Epithelial cell of prostate (primary cell): ENCODE measurements at places on chromosomes 3 and 15.
A peak's percentile ranks its signal among the peaks of the same experiment; 100 is the strongest.

- DNase-seq, result no peak
Observed at GRCh38 chr3:45711931-45712330, 22.7 kb downstream of the SACM1L start.

DNA sequence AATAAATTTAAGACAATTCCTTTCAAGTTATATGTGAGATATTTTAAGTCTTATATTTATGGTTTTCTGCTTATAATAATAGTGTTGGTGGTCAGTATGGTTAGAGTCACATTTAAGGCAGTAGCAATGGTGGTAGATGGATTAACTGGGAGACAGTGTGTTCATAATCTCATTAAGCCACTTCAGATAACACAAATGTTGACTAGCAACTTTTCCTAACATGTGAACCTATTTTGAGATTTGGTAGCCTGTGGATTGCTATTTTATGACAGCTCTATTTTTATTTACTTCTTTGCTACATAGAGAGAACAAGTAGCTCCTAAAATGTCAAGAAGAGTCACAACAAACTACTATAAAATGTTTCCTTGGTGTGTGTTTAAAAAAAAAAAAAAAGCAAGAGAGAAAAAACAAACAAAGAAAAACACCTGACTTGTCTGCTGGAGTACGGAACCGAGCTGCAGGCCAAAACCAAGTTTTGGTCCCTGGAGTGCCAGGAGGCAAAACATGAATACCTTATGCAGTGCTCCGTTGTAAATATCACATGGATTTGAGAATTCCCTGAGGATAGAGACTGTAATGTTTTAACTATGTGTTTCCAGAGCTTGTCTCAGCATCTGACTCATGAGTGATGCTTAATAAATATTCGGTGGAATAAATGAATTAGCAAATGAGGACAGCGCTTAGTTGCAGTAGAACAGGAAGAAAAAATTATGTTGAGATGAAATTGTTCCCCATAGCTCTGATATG is 457.1 kb upstream of the ROBO2 start:
- no peak for DNase-seq

DNA sequence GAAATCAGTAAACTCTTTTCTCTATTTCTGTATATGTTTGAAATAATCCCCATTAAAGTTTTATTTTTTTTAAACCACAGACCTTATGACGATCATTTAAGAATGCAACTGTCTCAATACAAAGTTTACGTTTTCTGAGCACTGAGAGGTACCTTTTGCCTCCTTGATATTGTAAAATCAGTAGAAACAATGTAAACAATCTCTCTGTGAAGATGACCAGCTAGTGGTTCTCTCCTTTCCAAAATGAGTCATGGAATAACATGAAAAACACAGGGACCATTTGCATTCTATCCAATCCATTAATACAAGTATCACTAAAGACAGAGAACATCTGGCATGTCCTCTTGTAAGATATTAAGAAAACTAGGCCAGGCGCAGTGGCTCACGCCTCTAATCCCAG is 48.8 kb downstream of the RAD18 start:
- no peak for DNase-seq

GRCh38 chr15:59876140-59876539 is 128.0 kb upstream of the FOXB1 start:
- no peak for DNase-seq

GRCh38 chr3:98741121-98741716 is 21.9 kb upstream of the ST3GAL6 start:
- DNase-seq, result no peak

DNA sequence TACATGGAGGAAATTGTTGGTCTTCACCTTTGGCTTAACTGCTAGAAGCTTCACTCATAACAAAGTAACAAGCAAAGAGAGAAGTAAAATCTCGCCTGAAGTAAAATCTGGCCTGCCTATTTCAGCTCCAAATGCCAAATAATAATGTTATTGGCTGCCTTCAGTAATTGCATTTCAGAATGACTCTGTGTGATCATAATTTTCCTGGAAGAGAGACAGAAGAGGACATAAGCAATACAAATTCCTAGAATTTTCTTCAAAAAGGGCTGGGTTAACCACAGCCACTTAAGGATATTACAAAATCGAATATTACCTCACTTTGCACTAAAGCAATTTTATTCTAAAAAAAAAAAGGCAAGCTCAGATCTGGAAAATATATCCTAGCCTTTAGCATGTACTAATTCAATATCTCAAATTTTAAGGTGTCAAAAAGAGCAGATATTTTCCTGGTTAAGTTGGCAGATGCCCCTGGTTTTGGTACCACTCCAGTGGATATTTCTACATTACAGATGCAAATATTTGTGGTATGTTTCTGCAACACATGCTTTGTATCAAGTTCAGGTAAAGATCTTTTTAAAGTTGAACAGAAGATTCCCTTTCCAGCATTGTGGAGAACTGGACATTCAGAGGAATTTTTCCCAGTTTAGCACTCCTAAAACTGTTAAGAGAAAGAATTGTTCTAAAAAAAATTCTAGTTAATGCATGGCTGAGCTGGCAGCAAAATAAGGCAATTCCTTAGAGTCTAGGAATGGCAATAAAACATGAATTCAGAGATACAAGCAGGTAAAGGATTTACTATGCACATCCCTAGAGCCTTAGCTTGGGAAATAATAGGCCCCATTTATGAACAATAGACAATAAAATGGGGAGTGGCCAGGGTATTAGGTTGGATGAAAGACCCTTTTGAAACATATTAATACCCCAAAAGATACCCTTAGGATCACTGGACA is 116.7 kb downstream of the STAC start:
- DNase-seq, result no peak

DNA sequence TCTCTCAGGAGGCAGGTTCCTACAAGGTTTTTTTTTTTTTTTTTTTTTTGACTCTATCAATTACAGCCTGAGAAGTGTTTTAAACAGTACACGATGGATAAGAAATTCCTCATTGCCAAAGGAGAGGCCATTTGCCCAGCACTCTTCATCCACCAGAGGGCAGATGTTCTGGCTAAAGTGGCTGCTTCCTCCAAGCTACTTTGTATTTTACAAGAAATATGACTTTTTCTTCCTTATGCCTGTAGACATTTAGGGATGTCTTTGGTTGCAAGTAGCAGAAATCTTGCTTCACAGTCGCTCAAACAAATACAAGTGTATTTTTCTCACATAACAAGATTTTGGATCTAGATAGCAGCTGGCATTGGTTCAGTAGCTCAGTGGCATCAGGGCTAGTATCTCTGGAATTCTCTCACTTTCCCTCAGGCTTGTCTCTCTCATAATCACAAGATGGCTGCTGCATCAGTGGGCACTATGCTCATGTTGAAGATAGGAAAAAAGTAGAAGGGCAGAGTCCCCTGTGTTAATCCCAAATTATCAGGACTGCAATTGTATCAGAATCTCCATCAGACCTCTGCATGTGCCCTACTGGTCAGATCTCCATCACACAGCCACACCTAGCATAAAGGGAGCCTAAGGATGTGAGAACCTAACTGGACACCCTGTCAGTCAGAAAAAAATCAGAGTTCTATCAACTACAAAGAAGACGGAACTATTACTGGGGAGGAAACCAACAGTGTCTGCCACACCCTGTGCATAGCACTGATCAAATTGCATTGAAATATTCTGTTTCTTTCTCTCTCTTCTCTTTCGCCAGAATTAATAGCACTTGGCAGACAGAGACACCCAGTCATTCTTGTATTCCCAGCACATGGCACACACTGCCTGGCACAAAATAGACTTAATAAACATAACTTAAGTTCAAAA is 138.9 kb upstream of the COL8A1 start:
- peak; percentile 1 for DNase-seq

GRCh38 chr3:62065985-62066693 is 307.2 kb downstream of the FEZF2 start:
- no peak for DNase-seq

DNA sequence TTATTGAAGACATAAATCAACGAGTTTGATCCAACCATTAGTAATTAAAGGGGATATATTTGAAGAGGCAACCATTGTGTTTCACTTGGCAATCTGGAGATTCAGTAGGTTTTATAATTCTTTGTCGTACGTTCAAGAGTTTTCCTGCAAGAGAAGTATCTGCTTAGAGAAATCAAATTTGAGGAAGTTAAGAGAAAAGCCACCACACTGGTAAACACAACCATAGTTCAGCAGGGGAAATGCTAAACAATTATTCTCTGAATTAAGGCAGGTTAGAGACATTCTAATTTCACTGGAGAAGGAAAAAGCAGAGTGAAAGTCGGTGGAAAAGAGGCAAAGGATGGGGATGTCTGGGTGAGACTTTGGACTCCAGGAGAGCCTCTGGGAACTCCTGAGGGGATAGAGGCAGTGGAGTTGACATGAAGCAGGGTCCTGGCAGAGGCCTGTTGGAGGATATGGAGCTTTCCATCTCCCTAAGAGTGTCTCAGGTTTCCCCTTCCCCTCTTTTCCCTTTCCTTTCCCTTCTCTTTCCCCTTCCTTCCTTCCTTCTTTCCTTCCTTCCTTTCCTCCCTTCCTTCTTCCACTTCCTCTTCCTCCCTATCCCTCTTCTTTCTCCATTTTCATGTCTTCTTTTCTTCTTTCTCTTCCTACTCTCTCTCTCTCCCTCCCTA is 26.5 kb downstream of the SPINK8 start:
- DNase-seq, result no peak

DNA sequence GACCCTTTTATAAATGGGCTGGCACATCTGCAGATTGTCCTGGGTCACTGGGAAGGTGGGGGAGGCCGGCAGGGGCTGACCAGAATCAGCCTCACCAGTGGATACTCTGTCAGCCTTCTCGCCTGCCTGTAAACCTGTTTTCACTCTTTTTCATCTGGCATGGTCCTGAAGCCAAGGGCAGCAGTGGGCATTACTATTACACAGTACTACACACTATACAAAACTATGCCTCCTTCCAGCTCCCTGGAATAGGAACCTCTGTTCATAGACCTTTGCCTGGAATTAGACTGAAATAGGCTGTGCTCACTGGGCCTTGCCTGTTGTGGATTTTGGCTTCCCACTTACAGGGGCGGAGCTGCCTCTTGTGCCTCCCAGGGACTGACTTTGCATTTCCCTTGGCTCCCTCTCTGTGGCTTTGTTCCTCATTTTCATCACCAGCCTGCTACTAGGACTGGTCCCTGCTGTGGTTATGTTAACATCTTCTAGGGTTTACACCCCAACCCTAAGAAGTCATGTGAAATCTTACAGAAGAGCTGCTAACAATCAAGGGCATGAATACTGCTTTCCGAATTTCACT is 120.7 kb downstream of the FNDC3B start:
- DNase-seq, result no peak

- DNase-seq, result no peak
Observed at GRCh38 chr15:84082739-84083138, 152.8 kb upstream of the GOLGA6L4 start.

GRCh38 chr15:79897701-79898113 is 893 bp upstream of the MTHFS start:
- no peak for DNase-seq

- no peak for DNase-seq
Observed at GRCh38 chr3:188282871-188283270, 128.9 kb downstream of the LPP start.

DNA sequence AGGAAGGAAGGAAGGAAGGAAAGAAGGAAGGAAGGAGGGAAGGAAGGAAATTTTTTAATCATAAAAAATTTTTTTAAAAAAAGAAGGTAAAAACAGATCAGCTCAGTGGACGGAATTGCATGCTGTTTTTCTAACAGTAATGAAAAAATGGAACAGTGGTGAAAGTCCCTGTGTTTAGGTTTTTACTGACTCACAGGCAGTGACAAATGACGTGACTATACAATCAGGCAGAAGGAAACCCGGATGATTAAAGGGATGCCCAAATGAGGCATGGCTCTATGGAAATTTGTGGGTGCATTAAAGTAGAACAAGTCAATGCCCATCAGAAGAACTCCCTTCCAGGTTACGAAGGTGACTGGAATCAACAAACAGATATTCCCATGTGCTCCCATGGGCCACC is 135.0 kb downstream of the IMPG2 start:
- DNase-seq, result no peak

DNA sequence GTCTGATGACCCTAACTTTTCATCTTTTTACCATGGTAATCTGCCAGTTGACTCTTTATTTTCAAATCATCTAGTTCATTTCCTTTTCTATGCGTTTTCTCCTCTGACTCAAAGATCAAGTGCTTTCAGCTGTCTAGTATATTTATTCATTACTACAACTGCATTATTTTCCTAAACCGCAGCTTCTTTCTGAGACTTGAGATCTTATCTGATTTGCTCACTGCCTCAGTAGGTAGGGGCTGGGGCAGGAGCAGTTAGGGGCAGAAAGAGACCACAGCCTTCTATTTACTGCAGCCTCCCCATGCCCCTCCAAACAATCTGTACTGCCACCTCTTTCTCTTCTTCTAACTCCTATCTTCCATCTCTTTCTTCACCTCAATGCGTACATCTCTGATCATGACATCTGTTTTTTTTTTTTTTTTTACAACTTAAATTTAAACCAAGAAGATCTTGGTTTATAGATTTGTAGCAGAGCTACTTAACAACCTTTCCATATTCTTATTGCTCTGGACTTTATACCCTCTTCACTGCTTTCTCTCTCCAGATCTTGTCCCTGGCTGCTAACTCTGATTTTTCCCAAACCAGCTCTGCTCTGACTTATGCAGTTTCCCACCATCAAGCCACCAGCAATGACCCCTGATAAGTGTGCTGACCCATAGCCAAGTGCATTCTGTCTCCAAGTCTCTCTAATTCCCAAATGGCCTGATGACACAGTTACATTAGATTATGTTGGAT is 52.2 kb downstream of the MOBP start:
- DNase-seq, result no peak

DNA sequence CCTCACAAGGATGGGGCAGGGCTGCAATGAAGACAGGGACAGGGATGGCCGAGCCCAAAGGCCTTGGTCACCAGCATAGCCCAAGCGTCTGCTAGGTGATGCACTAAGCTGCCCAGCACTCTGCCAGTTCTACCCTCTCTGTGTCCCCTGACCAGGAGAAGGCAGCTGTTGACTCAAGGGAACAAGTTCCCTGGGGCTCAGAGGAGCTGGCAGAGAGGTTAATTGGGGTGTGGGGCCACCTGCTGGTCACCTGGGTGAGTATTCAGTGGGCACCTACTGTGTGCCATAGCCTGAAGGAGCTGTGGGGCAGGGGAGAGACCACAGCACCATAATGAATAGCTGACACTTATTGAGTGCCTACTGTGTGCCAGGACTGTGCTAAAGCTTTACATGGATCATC is 22.0 kb upstream of the DOCK3 start:
- DNase-seq, result no peak

DNA sequence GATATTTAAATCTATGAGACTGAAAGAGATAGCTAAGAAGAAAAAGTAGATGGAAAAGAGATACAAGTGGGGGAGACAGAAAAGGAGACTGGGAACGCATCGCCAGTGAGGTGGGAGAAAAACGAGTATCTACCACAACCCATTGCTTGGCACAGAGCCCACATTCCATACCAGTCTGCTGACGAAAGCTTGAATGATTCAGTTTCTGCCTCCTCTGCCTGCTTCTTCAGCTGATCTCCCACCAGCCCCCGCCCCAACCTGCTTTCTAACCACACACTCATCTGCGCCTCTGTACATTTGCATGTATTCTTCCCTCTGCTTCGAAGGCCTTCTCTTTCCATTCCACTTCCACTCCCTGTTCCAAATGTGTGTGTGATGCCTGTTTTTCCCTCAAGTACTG is 188.1 kb downstream of the USP13 start:
- peak; percentile 60 for DNase-seq

- no peak for DNase-seq
Observed at GRCh38 chr15:27784107-27784506, 315.0 kb downstream of the OCA2 start.
